ENCODE measurements at places on chromosomes 5 and 9.

DNA sequence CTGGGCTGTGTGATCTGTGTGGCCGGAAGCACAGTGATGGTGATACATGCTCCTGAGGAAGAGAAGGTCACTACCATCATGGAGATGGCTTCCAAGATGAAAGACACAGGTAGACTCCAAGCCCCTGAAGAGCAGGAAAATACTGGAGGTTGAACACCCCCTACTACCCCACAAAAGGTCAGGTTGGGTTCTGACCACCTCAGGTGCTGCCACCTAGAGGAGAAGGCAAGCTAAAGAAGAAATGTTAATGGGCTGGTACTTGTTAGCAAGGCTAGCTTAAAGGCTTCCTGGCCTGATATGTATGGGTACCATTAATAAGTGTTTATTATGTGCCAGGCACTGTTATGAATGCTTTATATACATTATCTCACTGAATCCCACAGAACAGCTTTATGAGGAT lies 11.7 kb downstream of the NIPAL4 start:
- DNase-seq, result no peak

DNA sequence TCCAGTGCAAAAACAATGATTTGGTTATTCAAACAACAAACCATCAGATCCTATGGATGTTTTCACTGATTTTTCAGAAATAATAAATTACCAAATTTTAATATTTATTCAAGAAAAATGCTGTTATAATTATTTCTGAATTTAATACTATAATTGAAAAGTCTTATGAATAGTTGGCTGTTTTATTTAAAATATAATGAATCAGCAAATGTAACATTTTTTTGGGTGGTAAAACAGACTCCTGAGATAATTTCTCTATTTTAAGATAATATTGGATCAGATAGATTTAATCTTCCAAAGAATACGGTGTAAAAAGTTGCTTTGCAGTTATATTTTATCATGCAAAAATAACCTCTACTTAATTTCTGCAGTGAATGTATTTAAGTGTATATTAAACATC lies 5.3 kb upstream of the GOLGA1 start:
- DNase-seq, result no peak

DNA sequence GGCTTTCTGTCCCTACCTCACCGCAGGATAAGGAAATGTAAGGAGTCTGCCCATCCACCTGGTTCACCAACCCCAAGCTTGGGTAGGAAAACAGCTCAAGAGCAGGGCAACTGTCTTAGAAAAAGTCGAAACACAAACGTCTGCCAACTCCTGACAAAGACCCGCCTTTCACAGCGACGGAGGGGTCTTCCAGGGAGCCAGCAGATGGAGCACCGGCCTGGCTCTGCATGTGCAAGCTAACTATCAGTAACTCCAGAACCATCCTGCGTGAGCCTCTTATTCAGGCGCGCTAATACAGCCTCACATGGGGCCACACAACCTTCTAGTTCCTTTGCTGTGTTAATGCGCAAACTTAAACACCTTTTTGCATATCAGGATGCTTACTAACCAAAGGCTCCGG lies 26.9 kb downstream of the CAMSAP1 start:
- DNase-seq, result peak; percentile 7

DNA sequence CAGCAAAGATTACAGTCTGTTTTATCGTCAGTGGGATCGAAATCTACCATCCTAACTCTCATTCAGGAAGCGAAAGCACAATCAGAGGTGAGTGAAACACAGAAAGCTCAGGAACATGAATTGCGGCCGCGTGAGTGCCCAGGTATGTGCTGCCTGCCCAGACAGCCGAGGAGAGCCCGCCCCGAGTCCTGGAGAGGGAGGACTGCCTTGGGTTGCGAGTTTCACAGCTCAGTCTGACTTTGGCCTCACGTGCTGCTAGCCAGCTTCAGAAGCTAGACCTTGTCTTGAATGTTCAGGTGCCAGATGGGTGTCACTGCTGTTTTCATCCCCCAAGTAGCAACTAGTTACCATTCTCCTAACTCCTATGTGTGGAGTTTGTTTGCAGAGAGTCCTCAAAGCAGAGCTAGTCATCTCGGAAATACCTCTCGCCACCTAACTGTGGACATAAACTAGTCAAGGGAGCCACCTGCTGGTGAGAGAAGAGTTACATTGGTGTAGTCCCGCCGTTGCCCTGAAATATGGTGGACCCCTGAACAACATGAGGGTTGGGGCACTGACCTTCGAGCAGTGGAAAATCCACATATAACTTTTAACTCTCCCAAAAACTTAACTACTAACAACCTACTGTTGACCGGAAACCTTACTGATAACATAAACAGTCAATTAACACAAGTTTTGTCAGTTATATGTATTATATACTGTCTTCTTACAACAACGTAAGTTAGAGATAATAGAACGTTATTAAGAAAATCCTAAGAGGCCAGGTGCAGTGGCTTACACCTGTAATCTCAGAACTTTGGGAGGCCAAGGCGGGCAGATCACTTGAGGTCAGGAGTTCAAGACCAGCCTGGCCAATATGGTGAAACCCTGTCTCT lies 80.9 kb downstream of the GOLPH3 start:
- DNase-seq, result peak; percentile 68

DNA sequence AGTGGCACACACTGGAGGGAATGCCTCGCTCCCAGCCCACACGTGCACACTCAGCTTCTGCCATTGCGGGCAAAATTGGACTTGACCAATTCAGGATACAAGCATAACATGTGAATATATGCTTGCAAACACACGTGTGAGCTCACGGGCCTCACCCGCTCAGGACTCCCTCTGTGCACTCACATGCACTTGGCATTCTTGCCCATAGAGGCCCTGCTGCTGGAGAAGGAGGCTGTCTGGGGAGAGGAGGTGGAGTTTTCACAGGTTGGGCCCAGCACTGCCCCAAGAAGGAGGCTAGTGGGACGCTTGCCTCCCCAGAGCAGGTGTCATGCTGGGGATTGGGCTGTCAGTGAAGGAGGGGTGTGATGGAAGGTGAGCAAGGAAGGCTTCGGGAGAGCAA lies 1.7 kb downstream of the MYMK start:
- no peak for DNase-seq

GRCh38 chr9:92292338-92293074 lies 991 bp downstream of the IARS1 start:
- DNase-seq, result no peak
